Sciatic nerve (tissue), 2 donors: ENCODE measurements at places on chromosomes 7 and 10.

- DNase-seq = no peak
These were observed 228.3 kb downstream of the ADARB2 start for GRCh38 chr10:1509011-1509530.

DNA sequence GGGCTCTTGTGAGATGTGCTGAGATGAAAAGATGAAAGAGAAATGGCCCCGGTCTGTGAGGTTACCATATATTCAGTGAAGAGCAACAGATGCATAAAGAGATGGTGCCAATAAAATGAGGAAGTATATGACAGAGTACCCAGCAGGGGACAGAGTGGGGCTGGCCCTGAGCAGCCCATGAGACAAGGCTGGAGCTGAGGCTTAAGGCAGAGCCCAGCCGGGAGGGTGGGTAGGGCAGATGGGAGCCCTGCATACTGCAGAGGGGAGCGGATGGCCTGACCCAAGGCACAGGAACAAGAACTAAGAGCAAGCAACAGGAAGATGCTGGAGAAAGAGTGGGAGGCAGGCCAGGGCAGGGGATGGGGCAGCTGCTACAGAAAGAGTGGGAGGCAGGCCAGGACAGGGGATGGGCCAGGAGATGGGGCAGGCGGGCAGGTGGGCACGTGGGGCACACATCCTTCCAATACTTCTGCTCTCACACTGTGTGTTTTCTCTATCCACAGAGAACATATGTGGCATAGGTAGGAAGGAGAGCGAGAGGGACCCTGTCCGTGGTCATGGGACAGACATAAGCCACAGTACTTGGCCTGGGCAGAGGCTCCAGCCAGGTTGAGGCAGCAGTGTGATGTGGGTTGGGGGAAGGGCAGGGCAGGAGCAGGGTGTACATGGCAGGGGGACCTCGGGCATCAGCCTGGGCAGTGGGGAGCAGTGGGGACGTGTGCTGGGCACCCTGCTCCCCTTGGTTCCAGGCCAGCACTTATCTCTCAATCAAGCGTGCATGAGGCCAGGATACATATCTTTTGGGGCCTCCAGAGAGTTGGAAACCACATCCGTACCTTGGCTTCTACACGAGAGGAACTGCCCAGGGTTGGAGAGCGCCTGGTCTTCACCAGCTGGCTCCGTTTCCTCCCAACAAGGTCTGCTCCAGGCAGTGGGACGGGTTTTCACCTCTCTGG, 91.6 kb upstream of the IKZF1 start:
- no peak for DNase-seq

DNA sequence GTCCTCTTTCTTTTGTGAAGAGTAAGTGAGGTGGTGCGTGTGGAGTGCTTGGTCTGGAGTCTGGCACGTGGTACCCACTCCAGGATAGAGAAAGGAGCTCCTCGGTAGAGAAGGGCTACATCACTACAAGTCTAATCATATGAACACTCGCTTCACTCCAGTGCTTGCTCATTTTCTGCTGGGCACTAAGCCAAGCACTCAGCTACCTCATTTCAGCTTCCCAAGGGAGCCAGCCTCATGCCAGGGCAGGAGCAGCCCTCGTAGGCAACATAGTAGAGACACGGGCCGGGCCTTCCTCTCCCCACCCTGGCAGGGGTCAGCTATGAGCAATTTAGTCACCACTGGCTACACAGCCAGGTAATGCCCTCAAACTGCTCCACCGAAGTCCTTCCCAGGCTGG, 11.4 kb upstream of the HSPA12A start:
- no peak for DNase-seq

DNA sequence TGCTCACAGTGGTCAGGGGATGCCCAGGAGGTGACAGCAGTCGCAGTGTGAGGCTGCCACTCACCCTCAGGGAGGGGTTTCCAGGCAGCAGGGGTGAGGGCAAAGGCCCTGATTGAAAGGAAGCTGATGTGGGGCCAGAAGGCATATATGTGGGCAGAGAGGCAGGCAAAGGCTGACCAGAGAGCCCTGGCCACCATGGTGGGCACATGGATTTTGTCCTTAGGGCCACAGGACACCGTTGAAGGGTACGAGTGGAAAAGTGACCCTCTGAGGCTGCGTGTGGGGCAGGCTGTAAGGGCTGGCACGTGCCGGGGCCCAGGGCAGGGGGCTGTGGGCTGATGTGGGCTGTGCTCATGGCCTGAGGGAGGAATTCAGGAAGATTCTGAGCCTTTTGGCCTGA, 57.5 kb upstream of the ZNF32 start:
- no peak for DNase-seq

GRCh38 chr10:116254422-116255155, 18.4 kb downstream of the GFRA1 start:
- DNase-seq = no peak

- DNase-seq = peak; percentile 55
These were observed 15.2 kb downstream of the YKT6 start for GRCh38 chr7:44216019-44216418.

GRCh38 chr7:29080803-29081202, 65.5 kb downstream of the CPVL start:
- DNase-seq = no peak

GRCh38 chr10:49094646-49095045, 20.7 kb downstream of the VSTM4 start:
- DNase-seq = peak; percentile 50

DNA sequence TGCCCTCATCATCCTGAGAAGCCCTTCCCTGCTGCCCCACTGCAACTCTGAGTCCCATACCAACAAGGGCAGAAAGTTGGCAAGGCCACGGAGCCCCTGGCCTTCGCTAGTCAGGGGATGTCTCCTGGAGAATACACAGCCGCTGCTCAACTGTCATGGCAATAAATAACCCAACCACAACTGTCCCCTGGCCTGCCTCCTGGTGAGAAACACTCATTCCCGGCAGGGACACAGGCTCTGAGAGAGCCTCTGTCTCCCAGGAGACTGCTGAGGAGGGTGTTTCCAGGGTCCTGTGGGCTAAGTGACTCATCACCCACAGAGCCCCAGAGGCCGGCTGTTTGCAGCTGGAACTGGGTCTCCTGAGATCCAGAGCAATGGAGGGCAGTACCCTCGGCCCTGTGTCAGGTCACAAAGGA, 354.1 kb downstream of the TNS3 start:
- DNase-seq = no peak

DNA sequence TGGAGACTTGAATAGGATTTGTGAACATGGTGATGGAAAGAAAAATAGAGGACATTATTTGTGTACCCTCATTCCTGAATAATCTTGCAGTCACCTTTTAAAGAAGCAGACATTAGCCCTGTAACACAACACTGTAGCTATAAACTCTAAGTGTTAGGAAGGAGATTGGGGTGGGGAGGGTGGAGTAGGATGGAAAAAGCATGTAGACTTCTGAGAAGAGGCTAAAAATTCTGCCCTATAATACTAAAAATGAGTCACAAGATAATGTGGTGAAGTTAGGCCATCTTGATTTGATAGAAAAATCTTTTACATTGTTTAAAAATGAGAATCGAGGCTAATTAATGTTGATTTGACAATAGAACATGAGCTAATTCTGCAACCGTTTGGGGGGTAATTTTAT, 128.8 kb downstream of the LCOR start:
- no peak for DNase-seq

GRCh38 chr10:122269059-122269687, 1.9 kb upstream of the BTBD16 start:
- no peak for DNase-seq

DNA sequence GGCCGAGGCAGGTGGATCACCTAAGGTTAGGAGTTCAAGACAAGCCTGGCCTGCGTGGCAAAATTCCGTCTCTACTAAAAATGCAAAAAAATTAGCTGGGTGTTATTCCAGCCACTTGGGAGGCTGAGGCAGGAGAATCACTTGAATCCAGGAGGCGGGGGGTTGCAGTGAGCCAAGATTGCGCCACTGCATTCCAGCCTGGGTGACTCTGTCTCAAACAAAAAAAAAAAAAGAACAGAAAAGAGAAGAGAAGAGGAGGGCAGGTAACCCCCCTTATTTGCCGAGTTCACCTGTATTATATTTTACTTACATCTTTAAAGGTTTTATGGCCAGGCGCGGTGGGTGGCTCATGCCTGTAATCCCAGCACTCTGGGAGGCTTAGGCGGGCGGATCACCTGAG, 91.7 kb downstream of the RNF216 start:
- DNase-seq = no peak
